ENCODE measurements at places on chromosomes 12 and 14.

- no peak for DNase-seq
These were observed 4.0 kb upstream of the RNASE4 start for GRCh38 chr14:20680363-20680762.

GRCh38 chr12:107014055-107014454 is 27.1 kb upstream of the MTERF2 start:
- no peak for DNase-seq

GRCh38 chr14:91858536-91859275 is 8.6 kb downstream of the TC2N start:
- no peak for DNase-seq

DNA sequence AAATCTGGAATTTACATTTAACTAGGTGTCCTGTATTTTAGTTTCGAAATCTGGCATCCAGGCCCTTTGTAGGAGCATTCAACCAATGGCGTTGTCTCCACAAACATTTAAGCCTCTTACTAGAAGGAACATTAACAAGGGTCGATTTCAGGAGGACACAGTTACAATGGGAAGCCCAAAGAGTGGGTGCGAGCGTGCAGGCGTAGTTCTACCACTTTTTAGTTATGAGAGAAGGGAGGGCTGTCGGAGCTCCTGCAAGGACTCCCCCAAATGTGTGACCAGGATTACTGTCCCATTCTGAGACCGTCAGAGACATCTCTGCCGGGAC is 365 bp upstream of the ABHD4 start:
- no peak for DNase-seq

DNA sequence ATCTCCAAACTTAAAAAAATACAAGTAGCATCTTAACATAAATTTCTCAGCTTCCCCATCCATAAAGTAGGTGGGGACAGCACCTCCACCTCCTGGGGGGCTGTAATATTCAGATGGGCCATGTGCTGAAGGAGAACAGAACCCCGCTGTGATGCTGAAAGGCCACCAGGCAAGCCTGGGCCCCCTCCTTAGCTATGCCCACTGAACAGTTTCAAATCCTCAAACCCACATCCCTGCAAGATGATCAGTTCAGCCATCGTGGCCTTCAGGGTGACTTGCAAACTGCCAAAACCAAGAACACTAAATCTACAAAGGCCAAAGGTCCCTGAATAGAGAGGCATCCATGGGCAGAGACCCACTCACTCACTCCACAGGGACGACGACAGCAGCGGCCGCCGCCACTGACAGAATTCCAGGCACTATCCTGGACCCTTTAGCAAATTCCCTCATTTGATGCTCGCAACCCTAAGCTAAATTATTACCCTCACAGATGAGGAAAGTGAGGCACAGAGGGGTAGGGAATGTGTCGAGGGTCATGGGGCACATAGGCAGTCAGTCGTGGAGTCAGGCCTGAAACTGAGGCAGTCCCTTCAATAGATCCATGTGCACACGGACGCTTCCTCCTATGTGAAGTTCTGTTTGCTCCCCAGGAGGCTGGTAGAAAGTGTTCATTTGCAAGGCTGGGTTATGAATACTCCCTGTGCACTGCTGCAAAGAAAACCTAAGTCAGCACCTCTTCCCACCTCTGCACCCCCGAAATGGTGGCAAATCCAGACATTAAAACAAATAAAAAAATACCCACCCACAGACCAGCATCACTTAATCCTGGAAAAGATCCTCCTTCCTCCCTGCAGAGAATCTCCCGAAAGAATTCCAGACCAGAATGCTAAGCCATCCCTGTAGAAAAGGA is 5.9 kb downstream of the ITPK1 start:
- DNase-seq: no peak

DNA sequence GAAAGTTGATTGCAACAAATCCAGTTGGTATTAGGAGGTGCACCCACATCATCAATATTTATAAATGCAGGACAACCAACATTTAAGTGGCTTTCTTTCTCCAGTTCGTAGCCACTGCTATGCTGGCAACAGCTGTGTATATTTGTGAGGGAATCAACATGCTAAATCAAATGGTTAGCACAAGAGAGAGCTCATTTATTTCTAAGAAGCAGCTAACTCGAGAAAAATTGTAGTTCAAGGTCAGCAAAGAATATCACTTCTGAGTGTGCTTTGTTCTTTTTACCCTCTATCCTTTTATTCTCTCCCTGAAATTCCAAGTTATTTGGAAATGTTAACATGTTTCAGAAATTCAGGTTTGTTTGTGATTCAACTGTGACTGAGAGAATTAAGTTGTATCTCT is 137.3 kb downstream of the NAV3 start:
- no peak for DNase-seq

DNA sequence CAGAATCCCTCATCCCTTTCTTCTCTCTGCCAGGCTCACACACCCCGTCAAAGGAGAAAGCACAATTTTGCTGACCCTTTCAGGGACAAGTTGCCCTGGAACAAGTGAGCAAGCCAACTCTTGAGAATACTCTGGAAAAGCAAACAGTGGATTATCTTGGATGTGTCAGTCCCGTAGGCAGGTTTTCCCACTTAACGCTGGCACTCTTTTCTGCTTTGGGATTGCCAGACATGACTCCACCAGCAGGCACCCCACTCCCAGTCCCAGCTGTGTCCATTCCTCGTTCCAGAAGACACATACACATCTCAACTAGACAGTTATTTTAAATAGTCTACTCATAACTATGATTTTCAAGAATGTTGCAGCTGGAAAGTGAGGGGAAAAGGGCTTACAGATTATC is 145.5 kb upstream of the CDKN3 start:
- DNase-seq: no peak

DNA sequence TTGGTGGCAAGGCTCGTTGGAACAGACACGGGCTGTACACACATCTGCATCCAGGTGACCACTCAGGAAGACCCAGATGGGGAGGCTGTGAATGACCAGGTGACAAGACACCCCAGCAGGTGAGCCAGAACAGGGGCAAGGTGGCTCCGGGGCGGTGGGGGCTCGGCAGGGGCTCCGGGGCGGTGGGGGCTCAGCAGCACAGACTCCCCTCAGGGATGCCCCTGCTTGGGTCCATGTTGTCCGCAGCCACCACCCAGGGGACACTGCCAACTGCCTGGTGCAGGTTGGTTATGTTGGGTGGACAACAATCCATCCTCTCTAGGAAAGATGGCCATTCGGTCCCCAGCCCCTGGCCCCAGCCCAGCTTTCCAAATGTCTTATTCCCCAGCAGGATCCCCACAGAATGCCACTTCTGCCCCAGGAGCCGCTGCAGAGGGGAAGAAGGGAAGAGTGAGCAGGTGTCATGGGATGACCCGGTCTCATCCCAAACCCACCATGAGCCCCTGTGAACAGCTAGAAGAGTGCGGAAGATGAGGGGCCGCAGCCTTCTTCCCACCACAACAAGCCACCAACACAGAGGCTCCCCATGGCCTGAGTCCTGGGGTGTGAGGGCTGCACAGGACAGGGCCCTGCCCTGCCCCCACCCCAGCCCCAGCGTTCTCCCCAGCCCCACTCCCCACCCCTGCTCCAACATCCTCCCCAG is 31.4 kb upstream of the C14orf180 start:
- no peak for DNase-seq

GRCh38 chr14:50778721-50779483 is 52.1 kb downstream of the NIN start:
- DNase-seq: no peak

- no peak for DNase-seq
These were observed 10.2 kb upstream of the CCER1 start for GRCh38 chr12:90965204-90965603.

DNA sequence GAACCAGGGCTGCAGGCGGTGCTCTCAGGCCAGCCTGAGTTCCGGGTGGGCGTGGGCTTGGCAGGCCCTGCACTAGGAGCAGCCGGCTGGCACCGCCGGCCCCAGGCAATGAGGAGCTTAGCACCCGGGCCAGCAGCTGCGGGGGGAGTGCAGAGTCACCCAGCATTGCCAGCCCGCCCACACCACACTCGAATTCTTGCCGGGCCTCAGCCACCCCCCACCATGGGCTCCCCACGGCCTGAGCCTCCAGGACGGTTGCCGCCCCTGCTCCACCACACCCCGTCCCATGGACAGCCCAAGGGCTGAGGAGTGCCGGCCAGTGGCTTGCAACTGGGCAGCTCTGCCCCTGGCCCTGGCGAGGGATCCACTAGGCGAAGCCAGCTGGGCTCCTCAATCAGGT is 453.4 kb downstream of the TMTC2 start:
- no peak for DNase-seq

GRCh38 chr12:49902399-49903350 is 1.0 kb downstream of the FAIM2 start:
- DNase-seq: no peak

All from activated naive CD4-positive, alpha-beta T cell (primary cell).